ENCODE measurements at places on chromosomes 6 and 20.

- DNase-seq, result no peak
Observed at GRCh38 chr6:74133073-74133472, 437.1 kb downstream of the CD109 start.

- DNase-seq, result no peak
Observed at GRCh38 chr20:60704147-60704546, 547.9 kb upstream of the CDH4 start.

DNA sequence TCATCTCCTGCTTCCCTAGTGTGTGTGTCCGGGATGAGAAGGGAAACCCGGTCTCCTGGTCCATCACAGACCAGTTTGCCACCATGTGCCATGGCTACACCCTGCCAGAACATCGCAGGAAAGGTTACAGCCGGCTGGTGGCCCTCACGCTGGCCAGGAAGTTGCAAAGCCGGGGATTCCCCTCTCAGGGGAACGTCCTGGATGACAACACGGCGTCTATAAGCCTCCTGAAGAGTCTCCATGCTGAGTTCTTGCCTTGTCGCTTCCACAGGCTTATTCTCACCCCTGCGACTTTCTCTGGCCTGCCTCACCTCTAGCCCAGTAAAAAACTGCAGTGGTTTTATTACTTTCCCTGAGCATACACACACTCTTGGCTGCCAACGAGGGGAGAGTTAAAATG, 23.9 kb upstream of the C6orf141 start:
- no peak for DNase-seq

DNA sequence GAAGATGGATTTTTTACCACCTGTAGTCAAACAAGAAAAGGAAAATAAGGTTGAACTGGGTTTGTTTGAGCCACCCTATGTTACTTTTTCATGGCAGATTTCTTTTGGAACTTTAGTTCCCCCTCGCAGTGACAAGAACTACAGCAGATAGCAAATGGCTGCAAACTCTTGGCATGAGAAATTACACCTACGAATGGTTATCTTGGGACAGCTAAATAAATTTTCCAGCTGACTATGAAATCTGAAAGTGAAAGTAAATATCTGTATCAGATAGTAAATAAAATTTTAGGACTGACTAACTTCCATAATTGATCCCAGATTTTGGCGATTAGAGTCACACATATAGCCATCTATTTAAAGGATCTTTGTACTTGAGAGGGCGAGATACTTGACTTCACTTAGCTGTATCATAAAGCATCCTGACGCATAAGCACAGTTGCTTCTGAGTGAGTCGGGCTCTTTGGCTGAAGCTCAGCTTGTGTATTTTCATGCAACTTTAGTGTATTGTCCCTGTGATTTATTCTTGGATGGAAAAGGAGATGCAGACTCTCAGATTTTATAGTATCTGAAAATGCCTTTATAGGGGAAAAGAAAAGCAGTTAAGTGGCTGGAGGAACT, 125.3 kb upstream of the B3GAT2 start:
- DNase-seq, result no peak

- DNase-seq, result no peak
Observed at GRCh38 chr20:53829255-53829723, 235.7 kb upstream of the ZNF217 start.

- no peak for DNase-seq
Observed at GRCh38 chr20:32236048-32236533, 28.4 kb downstream of the POFUT1 start.

DNA sequence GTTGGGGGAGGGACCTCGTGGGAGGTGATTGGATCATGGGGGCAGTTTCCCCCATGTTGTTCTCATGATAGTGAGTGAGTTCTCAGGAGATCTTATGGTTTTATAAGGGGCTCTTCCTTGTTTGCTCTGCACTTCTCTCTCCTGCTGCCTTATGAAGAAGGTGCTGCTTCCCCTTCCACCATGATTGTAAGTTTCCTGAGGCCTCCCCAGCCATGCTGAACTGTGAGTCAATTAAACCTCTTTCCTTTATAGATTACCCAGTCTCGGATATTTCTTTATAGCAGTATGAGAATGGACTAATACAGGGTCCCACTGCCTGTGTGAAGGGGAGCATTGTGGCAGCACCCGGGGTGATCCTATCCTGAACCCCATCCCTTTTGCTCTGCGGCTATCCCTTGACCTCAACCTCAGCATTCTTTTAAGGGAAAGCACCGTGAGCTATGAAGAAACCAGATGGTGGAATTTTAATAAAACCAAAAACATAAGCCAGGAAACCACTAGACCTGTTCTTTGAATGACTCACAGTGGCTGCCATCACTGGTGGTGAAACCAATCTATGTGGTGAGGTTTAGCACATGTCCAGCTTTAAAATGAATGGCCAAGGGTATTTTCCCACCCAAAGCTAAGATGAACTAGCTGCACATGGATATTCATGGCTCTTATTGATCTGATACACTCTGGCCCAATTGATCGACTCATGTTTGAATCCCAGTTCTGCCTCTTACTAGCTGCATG, 62.2 kb downstream of the ZDHHC14 start:
- DNase-seq, result peak; percentile 32

Data from stimulated activated naive B cell treated with anti-CD40 and anti-IgM and Interleukin-4, amounts not matched to agents 10 μg/mL and 1 μg/mL and 100 μg/mL, for 72 hours (primary cell).